Neural progenitor cell (in vitro differentiated cells): ENCODE measurements at places on chromosomes 1 and 21. TPM values are rescaled to one million over a fixed set of nuclear protein-coding genes. Genes with fewer than 3 reads are reported as not detected.

Gene SLC25A24
- total RNA-seq = 47.9 and 72.2 TPM in 2 replicates

DNA sequence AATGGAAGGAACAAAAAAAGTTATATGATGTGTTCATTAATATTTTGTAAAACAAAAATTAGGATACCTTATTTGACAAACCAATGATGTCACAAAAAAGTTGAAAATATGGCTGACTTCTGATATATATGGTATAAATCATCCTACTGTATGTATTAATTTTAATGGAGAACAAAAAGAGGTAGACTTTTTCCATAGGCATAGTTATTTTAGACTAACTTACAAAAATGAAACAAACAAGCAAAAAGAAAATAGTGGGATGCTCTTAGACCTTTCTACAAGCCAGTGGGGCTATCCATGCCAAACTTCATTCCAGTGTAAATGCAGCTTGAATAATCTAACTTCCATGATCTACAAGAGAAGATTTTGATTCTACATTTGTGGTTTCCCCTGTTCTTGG is 522 bp upstream of the SPTA1 start:
- no peaks in the 10 kb centered on the region for H3K27me3 ChIP-seq
- no peak overlapping the region for H3K27ac ChIP-seq
- H3K4me3 ChIP-seq = no peak overlapping the region
- DNase-seq = no peak
- no peaks in the 10 kb centered on the region for H3K4me1 ChIP-seq
- no peaks in the 10 kb centered on the region for H3K36me3 ChIP-seq

DNA sequence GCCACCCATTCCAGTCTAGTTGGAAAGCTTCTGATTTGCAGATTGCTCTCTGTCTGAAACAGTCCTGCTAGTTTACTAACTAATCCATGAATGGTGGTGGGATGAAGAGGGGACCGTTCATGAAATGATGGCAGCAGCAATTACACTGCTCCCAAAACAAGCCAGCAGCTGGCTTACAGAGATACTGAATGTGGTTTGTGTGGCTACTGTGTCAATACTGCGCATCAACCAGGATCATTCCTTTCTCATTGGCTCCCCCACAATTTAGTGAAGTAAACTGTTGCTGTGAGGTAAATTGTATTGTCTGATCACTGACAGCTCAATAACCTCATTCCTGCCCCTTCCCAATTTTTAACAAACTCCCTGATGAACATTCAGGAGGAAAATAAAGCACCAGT is 191.3 kb upstream of the LMO4 start:
- H3K4me3 ChIP-seq = no peak overlapping the region
- no peaks in the 10 kb centered on the region for H3K36me3 ChIP-seq
- no peaks in the 10 kb centered on the region for H3K4me1 ChIP-seq
- DNase-seq = no peak

DNA sequence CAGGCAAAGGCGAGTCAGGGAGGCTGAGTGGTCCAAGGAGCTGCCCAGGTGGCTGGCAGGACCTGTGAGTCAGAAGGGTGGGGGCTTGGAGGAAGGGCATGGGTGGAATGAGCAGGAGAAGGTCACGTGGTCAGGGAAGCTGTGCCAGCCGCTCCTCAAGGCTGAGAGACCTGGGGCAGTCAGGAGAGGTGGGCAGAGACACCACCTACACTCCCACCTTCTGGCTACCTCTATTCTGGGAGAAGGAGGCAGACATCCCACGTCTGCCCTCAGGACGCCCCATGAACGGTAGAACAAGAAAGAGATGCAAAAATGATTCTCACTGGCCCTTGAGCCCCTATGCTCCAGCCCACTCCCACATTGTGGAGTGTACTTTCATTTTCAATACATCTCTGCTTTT is 151.8 kb upstream of the RAB4A start:
- no peaks in the 10 kb centered on the region for H3K36me3 ChIP-seq
- DNase-seq = no peak
- no peaks in the 10 kb centered on the region for H3K27me3 ChIP-seq
- no peaks in the 10 kb centered on the region for H3K4me1 ChIP-seq

- no peak overlapping the region for H3K27ac ChIP-seq
- DNase-seq = no peak
- no peak overlapping the region for H3K4me3 ChIP-seq
Observed at GRCh38 chr1:227417756-227418480, 99.6 kb upstream of the CDC42BPA start.

DNA sequence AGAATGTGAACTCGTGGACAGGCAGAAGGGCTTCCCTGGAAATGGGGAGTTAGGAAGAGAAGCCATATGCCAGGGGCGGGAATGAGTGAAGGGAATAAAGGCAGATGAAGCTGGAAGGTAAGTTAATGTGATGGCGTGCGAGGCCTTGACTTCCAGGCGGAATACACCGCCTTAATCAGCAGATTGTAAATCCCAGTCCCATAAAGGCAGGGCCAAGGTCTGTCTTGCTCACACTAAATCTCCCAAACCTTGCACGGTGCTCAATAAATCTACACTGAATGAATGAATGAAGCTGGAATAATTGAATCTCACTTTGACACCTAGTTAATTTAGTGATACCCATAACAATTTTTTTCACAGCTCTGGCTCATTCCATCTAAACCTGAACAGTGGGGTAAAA is 16.8 kb upstream of the PRDM2 start:
- H3K27me3 ChIP-seq = peaks cover 11% of the 10 kb centered on the region
- H3K27ac ChIP-seq = no peak overlapping the region
- H3K4me3 ChIP-seq = no peak overlapping the region
- H3K4me1 ChIP-seq = no peaks in the 10 kb centered on the region
- no peak for DNase-seq

Gene NUDT4B
- total RNA-seq = 10.9 and 21.5 TPM in 2 replicates

- no peak overlapping the region for H3K4me3 ChIP-seq
- H3K36me3 ChIP-seq = no peaks in the 10 kb centered on the region
- no peak overlapping the region for H3K27ac ChIP-seq
- no peak for DNase-seq
- H3K4me1 ChIP-seq = no peaks in the 10 kb centered on the region
Observed at GRCh38 chr1:182459949-182460348, 10.0 kb downstream of the RGSL1 start.

DNA sequence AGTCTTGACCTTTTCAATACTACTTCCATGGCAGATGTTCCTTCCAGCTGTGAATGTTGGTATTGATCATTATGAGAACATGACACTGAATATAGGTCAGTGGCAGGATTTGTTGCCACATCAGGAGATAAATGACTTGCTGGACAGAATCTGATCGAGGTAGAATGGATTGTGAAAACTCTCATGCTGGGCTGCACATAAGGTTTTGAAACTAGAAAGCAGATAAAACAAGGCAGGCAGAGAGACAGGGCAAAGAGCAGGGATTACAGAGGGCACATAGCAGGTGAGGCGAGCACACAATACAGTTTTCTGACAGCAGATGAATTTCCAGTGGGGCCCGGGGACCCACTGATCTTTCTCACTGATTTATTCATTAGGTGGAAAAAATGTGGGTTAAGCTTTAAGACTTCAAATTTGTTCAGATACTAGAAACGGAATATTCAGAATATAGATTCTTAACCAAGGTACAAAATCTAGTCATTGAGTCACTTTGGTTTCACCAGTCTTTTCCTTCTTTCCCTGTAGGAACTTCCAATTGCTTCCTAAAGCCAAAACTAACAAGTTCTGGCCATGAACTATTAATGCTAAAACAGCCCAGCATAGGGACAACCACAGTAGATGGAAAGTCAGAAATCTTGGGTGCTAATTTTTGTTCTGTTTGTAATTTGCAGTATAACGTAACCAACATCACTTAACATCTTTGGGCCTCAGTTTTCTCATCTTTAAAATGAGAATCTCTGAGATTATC is 296.0 kb upstream of the PTBP2 start:
- no peaks in the 10 kb centered on the region for H3K27me3 ChIP-seq
- H3K4me1 ChIP-seq = peaks cover 3% of the 10 kb centered on the region
- H3K27ac ChIP-seq = no peak overlapping the region
- peak; percentile 1 for DNase-seq
- H3K4me3 ChIP-seq = no peak overlapping the region
- no peaks in the 10 kb centered on the region for H3K36me3 ChIP-seq

- no peaks in the 10 kb centered on the region for H3K36me3 ChIP-seq
- H3K27me3 ChIP-seq = no peaks in the 10 kb centered on the region
- H3K27ac ChIP-seq = no peak overlapping the region
- no peak for DNase-seq
- no peak overlapping the region for H3K4me3 ChIP-seq
Observed at GRCh38 chr1:165423136-165423535, 21.8 kb downstream of the RXRG start.

GRCh38 chr1:236773919-236774318 is 21.2 kb upstream of the MTR start:
- H3K4me1 ChIP-seq = no peaks in the 10 kb centered on the region
- no peaks in the 10 kb centered on the region for H3K27me3 ChIP-seq
- H3K36me3 ChIP-seq = no peaks in the 10 kb centered on the region

GRCh38 chr21:14889080-14889810 is 175.6 kb downstream of the NRIP1 start:
- H3K36me3 ChIP-seq = no peaks in the 10 kb centered on the region
- H3K4me1 ChIP-seq = peaks cover 5% of the 10 kb centered on the region
- no peak for DNase-seq
- no peak overlapping the region for H3K4me3 ChIP-seq

DNA sequence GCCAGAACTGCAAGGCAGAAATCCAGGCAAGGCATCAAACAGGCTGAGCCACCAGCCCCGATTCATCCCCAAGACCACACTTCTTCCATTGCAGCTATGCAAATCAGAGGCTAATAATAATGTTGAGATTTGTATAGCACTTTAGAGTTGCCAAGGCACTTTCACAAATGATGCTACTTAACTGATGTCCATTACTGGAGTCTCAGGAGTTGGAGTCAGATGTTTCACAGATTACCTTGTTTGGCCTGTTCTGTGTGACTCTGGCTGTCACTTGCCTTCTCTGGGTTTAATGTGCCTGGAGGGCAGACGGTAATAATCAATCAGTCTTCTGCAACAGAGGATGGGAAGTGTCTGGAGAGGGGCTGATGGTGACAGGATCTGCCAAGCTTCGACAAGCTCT is 40.8 kb upstream of the MPZL1 start:
- H3K4me1 ChIP-seq = peaks cover 18% of the 10 kb centered on the region
- no peak for DNase-seq
- no peak overlapping the region for H3K4me3 ChIP-seq
- no peaks in the 10 kb centered on the region for H3K36me3 ChIP-seq
- no peaks in the 10 kb centered on the region for H3K27me3 ChIP-seq
- H3K27ac ChIP-seq = no peak overlapping the region

Gene PGBD5
- 1.2 and 3.6 TPM in 2 replicates for total RNA-seq

DNA sequence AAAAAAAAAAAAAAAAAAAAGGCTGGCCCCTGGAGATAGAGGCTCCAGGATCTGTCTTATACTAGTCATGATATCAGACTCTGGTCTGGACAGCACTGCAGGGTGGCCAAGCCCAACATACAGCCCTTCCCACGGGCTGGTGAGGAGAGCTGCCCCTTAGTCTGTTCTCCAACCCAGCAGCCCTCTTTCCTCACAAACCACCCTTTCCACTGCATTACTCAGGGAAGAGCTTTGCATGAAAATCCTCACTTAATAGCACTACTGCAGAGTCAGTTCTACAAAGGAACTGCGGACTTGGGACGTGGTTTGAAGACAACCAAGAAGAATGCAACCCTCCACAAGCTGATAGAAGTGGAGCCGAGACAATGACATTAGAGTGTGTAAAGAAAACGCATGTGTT is 5.7 kb downstream of the BCAR3 start:
- H3K36me3 ChIP-seq = no peaks in the 10 kb centered on the region
- no peak for DNase-seq
- H3K4me3 ChIP-seq = no peak overlapping the region
- peaks cover 22% of the 10 kb centered on the region for H3K4me1 ChIP-seq

DNA sequence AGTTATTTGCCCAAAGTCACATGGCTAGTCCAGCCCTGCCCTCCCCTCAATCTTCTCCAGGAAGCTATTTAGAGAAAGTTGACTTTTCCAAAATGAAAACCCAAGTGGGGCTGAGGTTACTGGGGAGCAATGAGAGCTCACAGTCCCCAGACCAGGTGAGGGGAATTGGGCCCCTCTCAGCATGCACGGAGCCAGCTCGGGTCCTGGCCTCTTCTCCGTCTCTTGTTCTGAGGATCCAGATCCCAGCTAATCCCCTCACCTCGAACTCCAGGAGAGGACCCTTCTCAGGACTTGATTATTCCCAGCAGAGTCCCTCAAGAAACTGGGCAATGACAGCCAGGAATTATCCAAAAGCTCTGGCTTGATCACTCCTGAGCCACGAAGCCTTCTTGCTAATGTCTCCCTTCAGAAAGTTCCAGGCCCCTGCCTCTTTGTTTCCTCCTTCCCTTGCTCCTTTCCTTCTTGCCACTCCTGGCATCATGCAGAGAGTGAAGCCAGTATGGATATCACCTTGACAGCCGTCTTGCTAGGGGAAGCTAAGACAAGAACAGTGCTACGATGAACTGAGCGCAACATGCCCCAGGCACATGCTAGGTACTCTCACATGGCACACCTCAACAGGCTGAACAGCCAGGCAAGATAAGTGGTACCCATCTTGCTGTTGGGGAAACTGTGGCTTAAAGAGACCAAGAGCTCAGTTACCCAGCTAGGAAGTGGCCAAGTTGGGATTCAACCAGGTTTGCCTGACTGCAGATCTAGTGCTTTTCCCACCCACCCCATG is 51.9 kb downstream of the KLHDC7A start:
- H3K27me3 ChIP-seq = no peaks in the 10 kb centered on the region
- no peaks in the 10 kb centered on the region for H3K4me1 ChIP-seq
- no peaks in the 10 kb centered on the region for H3K36me3 ChIP-seq
- no peak overlapping the region for H3K4me3 ChIP-seq
- H3K27ac ChIP-seq = no peak overlapping the region

Gene NT5C1A
- total RNA-seq = not detected in 2 replicates

DNA sequence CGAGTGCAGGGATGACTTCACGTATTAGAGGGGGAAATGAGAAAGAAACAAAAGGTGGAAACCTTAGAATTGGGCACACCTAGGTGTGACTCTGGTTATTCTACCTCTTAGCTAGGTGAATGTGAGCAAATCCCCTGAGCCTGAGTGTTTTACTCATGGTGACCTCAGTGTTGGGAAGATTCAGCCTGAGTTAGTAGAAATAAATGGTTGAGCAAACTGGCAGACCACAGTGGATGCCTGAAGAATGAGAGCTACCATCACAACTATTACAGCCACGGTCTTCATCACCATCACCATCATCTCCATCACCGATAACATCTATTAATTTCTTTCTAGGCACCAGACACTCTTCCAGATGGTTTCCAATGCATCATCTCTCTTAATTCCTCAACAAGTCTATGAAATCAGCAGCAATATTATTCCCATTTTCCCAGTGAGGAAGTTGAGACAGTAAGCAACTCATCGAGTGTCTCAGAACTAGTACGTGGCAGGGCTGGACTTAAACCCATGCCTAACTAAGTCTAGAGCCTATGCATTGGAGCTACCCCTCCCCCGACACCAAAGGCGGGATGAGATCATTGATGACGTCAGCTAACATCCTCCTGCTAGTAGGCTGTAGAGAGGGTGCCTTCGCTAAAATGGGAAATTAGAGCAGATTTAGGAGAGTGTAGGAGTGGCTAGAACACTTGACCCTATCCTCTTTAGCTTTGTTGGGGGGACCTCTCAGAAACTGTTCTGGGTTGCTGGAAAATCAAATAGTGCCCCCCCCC is 7.9 kb upstream of the KAZN start:
- H3K36me3 ChIP-seq = no peaks in the 10 kb centered on the region
- H3K27ac ChIP-seq = no peak overlapping the region
- DNase-seq = no peak
- H3K4me1 ChIP-seq = peaks cover 17% of the 10 kb centered on the region
- no peak overlapping the region for H3K4me3 ChIP-seq

GRCh38 chr1:231940116-231940515 is 313.5 kb downstream of the DISC1 start:
- no peak overlapping the region for H3K27ac ChIP-seq
- peaks cover 20% of the 10 kb centered on the region for H3K4me1 ChIP-seq
- DNase-seq = no peak
- no peaks in the 10 kb centered on the region for H3K27me3 ChIP-seq
- no peaks in the 10 kb centered on the region for H3K36me3 ChIP-seq

Gene NCF2
- not detected in 2 replicates for total RNA-seq

Gene IL19
- total RNA-seq = not detected in 2 replicates
